ENCODE measurements at places on chromosomes 4 and X.
A peak's percentile ranks its signal among the peaks of the same experiment; 100 is the strongest.

DNA sequence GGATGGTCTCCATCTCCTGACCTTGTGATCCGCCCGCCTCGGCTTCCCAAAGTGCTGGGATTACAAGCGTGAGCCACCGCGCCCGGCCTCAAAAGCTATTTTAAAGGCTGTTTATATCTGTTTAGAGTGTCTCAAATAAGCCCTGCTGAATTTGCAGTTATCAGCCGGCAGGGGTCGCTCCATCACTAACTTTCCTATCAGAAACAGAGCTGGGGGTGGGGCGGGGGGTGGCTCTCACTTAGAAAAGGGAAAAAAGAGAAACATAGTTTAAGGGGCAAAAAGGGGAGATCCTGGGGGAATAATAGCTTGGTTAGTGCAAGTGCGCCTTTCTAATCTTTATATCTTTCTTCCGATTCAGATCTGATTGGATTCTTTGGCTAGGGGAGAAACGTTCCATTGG is 450.7 kb downstream of the UBE2NL start:
- DNase-seq = no peak

DNA sequence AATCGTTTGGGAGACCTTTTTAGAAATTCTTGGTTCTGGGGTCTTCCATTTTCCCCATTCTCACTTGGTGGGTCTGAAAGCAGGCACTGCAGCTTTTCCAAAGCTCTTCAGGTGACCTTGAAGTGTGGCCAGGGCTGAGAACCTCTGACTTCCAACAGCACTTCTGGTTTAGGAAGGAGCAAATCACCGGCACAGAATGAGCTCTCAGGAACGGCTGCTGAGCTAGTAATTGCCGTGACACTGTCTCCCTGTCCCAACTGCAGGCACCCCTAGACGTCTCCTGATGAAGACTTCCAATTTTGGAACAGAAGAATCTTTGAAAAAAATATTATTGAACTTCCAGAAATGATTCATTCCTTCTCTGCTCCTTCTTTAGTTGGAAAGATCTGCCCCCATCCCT is 31.3 kb downstream of the CD38 start:
- no peak for DNase-seq

- DNase-seq = no peak
These were observed 35.1 kb downstream of the CYTL1 start for GRCh38 chr4:4984186-4984585.

DNA sequence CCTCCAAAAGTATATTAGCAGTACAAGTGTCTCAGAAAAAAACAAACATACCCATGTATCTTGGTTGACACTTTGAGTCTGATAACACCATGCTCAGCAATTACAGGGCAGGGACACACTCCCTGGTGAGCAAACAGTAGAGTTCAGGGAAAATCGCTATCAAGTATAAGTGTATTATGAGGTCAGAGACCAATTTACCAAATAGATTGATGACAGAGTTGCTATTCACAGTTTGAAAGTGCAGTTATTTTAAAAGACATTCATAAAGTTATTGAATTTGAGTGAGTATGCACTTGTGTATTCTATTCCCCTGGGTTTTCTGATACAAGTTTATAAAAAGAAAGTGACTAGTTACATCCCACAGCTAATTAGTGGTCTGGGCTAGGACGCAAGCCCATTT is 10.2 kb upstream of the LONRF3 start:
- DNase-seq = no peak

- no peak for DNase-seq
These were observed 62.5 kb upstream of the GPR174 start for GRCh38 chrX:79081895-79082512.

- DNase-seq = no peak
These were observed 414.5 kb downstream of the PRDM5 start for GRCh38 chr4:120508036-120508435.

DNA sequence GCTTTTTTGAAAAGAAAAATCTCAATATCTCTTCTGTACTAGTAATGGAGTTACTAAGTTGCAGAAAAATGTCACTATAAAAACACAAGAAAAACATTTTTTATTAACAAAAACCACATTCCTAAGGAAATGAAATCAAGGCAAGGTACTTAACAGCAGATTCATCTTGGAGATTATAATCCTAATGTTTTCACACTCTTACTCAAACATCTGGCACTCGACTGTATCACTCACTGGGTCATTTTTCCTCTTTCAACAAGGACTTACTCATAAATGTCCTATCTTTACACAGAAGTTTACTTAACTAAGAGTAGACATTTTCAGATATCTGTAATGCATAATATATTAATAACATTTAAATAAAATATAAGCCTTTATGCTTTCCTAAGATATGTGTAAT is 216.6 kb downstream of the NR3C2 start:
- no peak for DNase-seq

- no peak for DNase-seq
These were observed 43.2 kb upstream of the PITX2 start for GRCh38 chr4:110666030-110666429.

- no peak for DNase-seq
These were observed 3.1 kb downstream of the LEF1 start for GRCh38 chr4:108165586-108165985.

GRCh38 chrX:44997888-44998287 is 124.9 kb downstream of the KDM6A start:
- DNase-seq = no peak

- no peak for DNase-seq
These were observed 113.2 kb downstream of the ATP10D start for GRCh38 chr4:47598320-47598719.

GRCh38 chr4:111020961-111021360 is 398.1 kb upstream of the PITX2 start:
- DNase-seq = no peak

DNA sequence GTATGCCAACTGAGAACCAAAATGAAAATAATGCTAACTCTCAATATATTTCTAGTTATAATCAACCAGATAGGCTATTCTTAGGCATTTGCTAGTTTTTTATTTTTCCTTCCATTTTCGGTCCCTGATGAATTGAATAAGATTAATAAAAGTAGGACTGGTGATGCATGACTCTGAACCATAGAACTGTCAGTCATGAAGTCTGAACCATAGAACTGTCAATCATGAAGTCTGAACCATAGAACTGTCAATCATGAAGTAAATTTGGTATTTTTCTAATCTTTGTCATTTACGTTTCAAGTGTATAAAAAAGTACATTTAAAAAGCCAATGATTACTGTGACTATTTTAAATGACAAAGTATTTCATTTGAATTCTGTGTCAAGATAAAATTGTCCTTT is 460.2 kb upstream of the NDST3 start:
- DNase-seq = no peak

GRCh38 chr4:173415092-173415491 is 16.2 kb upstream of the SCRG1 start:
- DNase-seq = no peak

GRCh38 chr4:53905941-53906377 is 158.4 kb downstream of the CHIC2 start:
- peak; percentile 84 for DNase-seq

- no peak for DNase-seq
These were observed 93.7 kb downstream of the RTL5 start for GRCh38 chrX:72038016-72038415.

- no peak for DNase-seq
These were observed 23.8 kb downstream of the NUDT6 start for GRCh38 chr4:122898370-122899150.

GRCh38 chrX:45187731-45188130 is 12.9 kb downstream of the DIPK2B start:
- no peak for DNase-seq

- DNase-seq = peak; percentile 88
These were observed 1.8 kb downstream of the MAML3 start for GRCh38 chr4:140152013-140152703.

DNA sequence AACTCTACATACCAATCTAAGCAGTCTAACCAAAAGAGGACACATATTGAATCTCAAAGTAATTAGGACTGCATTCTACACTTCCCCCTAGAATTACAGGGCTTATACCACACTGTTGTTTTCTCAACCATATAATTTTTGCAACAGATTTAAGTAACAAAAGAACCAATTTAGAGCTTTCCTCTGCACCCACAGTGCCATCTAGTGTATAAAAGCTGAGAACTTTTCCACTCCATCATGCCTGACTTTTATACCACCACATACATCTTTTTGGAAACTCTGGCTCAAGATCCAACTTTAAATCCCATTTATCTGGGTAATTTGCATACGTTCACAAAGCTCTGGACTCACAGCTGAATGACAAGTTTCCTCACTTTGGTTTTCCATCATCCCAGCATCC is 99.5 kb downstream of the EFHC2 start:
- no peak for DNase-seq

DNA sequence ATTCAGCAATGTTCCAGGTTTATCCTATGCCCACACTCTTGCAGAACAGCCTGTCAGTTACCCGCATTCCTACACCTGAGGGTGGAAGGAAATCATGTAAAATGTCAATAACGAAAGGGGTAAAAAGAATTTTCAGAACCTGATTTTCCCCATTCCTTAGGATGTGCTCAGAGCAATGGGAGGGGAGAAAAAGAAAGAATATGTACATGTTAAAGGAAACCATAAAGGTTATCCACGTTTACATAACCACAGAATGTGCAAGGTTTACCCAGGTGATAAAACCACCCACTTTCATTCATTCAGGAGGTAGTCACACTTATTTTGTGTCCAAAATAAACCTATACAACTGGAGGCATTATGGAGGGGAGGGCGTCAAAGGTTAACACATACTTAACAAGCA is 335.5 kb downstream of the ZNF674 start:
- DNase-seq = no peak

DNA sequence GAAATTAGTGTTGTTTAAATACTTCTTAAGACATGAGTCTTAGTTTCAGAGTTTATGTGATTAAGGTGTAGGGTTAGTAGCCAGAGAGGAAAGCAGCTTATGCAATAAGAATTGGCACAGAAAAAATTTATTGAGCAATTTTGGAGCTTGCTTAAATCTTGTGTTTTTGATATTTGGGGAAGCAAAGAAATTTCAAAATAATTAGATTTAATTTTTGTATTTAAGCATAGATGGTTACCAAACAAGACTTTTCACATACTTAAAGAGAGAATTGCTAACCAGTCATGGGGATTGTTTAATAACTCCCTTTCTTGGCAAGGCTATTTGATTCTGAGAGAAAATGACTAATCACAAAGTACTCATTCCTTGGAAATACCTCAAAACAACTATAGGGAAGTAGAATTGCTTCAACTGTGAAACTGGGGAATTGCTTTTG is 202.0 kb upstream of the GRID2 start:
- no peak for DNase-seq

- DNase-seq = no peak
These were observed 401 bp upstream of the EDNRA start for GRCh38 chr4:147480502-147480890.

GRCh38 chr4:158316264-158316663 is 106.0 kb downstream of the TMEM144 start:
- no peak for DNase-seq

DNA sequence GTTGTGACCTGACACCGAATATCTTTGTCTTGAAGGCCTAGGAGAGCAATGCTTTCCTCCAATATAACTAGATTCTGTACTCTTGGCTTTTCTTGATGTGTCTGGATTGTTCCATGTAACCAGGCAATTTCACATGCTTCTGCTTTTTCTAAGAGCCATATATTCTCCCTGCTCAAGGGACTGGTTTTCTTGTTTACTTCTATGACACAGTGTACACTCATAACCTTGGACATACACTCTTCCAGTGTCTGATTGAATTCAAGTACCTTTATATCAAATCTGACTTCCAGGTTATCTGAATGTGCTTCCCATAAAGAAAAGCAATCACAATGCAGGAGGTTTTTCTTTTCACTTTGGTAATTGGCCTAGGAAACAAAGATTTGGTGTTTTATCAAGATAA is 17.4 kb upstream of the EIF4E start:
- no peak for DNase-seq

DNA sequence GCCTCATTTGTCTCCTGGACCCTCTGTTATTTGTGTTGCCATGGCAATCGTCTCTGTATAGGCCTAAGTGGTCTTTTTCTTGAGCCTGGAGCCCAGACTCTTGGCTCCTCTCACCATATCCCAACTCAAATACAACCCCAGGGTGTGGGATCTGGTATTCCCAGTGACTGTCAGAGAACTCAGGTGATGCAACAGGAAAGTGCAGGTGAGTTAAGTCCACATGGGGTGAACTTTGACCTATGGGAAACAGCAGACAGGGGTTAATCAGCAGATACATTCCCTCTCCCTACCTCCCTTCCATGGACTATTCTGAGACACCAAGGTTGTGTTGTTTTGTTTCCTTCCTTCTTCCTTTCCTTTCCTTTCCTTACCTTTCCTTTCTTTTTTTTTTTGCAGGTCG is 130.9 kb upstream of the RPS6KA3 start:
- no peak for DNase-seq

DNA sequence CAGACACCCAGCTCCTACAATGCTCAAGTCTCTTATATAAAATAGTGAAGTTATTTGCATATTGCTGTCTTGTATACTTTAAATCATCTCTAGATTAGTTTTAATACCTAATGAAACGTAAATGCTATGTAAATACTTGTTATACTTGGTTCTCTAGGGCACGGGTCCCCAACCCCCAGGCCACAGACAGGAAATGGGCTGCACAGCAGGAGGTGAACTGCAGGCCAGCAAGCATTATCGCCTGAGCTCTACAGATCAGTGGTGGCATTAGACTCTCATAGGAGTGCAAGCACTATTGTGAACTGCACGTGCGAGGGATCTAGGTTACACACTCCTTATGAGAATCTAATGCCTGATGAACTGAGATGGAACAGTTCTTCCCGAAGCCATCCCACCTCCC is 395.9 kb upstream of the EMCN start:
- DNase-seq = no peak

GRCh38 chr4:41633321-41633720 is 95.4 kb downstream of the LIMCH1 start:
- DNase-seq = no peak

GRCh38 chr4:100511896-100512295 is 5.9 kb downstream of the EMCN start:
- DNase-seq = no peak

GRCh38 chrX:43735957-43736356 is 79.9 kb downstream of the MAOA start:
- DNase-seq = no peak

DNA sequence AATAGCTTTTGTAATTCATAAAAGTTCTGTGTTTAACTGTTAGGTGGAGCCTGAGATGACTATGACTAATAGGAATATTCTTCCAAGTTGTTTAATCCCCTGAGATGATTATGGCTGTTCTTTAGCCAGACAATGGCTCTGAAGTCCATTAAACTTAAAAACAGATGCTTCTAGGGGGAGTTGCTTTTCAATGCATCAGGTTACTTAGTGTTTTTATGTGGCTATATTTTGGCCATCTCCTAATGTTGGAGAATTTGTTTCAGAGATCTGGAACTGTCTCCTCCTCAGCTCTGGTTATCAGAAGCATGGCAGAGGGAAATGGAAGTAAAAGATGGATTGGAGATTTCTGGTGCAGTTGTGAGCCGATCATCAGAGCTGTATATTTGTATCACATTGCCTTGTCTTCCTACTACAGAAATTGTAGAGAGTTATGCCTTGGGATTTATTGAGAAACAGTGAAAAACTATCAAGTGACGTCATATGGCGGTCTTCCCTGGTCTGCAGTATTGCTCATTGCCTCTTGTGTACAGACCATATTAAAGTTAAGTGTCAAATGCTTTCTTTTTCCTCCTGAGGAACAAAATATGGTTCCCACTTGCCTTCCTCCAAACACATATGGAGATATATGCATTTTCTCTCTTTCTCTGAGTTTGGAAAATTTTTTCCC is 29.8 kb downstream of the SGMS2 start:
- no peak for DNase-seq

Measured in right cardiac atrium (tissue), 5 donors.